NB4 (cell line): ENCODE measurements at places on chromosomes 2 and 18.
A peak's percentile ranks its signal among the peaks of the same experiment; 100 is the strongest.

DNA sequence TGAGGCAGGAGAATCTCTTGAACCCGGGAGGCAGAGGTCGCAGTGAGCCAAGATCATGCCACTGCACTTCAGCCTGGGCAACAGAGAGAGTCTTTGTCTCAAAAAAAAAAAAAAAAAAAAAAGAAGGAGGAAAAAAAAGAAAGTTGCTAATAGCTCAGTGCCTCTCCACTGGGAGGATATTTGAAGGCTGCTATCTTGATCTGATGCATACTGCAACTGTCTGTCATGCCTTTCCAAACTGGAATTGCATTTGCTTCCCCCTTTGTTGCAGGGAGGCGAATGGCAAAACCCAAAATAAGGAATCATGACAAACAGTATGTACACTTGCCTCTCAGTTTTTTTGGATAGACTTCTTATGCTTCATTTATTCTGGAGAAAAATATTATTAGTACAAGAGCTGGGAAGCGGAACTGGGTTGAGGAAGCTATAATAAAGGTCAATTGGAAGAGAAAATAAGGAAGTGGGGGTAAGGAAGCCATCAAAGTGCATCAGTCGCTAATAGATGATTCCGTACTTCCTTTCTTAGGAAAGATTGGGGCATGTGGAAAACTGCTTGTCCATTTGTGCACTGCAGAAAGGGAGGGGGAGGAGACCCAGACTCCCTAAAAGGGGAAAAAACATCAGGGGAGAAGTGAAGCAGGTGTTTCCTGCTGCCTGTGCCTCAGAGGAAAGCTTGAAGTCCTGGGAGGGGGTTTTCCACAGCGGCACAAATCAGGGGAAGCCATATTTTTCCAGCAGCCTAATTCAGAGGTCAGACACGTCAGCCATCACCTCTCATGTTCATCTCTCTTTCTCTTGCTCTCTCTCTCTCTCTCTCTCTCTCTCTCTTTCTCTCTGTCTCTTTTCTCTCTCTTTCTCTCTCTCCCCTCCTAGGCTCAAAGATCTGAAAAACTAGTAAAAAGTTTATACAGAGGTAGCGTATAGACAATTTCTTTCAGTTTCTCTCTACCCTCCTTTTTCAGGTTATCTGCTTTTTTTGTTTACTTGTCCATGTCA lies 301.4 kb upstream of the TNP1 start:
- no peak for DNase-seq

DNA sequence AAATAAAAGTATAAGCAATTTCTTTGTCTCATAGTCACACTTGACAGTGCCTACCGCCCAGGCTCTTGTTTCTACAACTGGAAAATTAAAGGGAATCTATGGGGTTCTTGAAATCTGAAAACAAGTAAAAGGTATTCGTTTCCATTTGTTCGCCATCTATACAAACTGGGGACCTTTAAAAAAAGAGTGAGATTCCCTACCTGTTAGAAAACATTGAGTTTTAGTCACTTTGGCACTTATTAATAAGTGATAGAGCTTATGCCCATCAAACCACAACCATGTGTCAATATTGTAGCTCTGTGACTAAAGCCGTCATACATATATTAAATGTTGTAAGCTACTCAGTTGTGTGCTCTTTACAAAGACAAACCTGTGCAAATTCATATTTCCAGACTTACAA lies 13.2 kb downstream of the FN1 start:
- DNase-seq = no peak

DNA sequence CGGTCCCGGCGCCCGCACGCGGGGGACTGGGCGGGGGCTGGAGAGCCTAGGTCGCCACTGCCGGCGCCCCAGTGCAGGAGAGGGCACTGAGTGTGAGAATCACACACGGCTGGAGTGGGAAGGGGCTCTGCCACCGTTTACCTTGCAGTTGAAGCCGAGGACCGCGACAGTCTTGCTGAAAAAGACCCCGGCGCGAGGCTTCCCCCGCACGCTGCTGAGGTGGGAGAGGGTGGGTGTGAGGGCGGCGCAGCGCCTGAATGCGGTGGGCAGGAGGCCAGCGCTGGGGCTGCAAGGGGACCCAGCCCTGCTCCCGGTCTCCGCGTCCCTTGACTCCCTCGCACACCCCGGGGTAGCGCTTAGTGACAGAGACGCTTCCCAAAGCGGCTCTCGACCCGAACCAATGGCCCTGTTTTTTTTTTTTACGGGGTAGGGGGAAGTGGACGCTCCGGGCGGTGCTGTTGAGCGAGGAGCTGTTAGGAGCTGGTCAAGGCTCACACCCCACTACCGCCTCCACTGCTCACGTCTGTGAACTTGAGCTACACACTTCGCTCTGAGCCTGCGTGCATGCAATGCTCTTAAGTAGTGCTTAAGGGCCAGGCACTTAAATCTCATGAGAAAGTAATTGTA lies 794 bp downstream of the NOTO start:
- no peak for DNase-seq

DNA sequence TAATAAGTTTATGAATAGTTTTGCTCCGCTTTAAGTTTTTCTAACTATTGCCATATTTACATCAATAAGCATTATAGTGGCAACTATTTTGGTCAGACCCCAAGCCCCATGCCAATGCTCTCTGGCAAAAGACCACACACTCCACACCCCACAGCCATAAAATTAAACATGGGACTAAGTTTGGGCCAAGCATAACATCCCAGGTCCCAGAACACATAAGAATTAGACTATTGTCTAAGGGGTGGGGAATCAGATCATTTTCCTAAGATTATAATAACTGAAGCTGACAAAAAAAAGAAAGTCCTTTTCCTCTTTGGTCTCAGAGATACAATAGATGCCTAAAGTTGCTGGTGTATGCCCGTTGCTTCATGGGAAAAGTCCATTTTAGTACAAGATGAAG lies 46.3 kb downstream of the EXOC6B start:
- DNase-seq = no peak

DNA sequence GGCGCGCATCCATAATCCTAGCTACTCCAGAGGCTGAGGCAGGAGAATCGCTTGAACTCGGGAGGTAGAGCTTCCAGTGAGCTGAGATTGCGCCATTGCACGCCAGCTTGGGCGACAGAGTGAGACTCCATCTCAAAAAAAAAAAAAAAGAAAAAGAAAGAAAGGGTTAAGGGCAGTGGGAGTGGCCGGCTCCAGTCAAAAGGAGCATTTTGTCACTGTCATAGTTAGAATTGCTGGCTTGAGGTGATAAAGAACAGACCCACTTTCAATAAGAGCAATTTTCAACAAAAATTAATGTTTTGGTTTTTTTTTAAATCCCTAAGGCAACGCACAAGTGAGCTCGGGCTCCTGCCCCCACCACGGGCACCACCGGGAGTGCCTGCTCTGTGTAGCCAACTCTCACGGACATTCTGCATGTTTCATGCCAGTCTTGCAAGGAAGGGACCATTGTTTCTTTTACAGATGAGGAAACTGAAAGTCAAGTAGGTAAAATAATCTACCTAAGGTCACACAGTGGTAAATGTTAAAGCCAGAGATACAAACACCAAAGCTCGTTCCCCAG lies 8.5 kb downstream of the CIB4 start:
- DNase-seq = no peak

GRCh38 chr18:73975266-73975665 lies 172.4 kb downstream of the FBXO15 start:
- DNase-seq = peak; percentile 35

GRCh38 chr2:8510519-8510918 lies 171.3 kb upstream of the ID2 start:
- no peak for DNase-seq

DNA sequence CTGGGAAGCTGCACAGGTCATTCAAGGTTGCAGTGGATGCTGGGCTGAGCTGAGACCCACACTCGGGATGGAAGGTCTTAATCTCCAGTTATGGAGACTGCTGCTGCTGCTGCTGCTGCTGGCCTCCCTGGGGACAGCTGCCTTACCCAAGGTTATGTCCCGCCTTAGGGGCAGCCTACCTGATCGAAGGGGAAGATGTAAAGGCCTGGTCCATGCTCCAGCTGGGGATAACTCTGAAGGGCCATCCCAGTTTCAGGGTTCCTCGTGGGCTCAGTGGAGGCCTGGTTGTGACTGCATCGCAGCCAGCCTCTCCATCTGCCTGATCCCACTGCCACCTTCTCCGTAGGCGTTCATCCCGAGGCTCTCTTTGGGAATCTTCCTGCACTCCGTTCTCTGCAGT lies 33.0 kb downstream of the RHOB start:
- no peak for DNase-seq

DNA sequence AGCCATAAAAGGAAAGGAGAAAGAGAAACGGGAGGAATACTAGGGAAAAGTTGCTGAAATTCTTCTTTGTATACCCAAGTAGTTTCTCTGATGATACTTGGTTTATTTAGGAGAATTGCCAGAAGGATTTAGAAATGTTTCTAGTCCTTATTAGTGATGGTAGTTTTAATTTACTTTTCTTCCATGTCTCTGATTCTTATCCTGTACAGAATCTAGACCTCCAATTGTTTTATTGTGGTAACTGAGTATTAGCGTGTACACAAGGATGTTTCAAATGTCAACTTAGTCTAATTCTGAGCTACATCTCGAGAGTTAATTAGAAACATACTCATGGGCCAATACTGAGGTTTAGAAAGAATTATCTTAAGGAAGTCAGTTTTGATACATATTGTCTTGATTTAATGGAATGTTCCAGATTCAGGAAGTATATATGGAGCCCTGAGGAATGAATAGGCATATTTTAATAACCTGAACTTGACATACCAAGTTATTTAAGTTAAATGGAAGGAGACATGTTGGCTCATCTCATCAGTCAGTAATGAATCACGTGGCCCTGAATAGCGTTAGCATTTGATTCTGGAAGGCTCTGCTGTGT lies 219.6 kb downstream of the LTBP1 start:
- DNase-seq = no peak

DNA sequence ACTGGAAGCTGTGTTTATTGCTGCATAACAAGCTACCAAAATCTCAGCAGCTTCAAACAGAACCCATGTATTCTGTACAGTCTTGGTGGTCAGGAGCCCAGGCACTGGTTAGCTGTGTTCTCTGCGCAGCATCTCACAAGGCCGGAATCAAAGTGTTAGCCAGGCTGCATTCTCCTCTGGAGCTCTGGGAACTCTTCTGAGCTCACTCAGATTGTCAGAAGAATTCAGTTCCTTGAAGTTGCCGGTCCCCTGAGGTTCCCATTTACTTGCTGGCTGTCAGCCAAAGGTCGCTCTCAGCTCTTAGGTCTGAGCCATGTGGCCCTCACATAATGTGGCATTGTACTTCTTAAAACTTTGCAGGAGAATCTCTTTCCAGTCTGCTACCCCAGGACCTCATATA lies 123.6 kb upstream of the SMIM21 start:
- peak; percentile 3 for DNase-seq

- DNase-seq = peak; percentile 32
These were observed 38.9 kb downstream of the CTAGE1 start for GRCh38 chr18:22378672-22379282.

GRCh38 chr2:199830531-199830930 lies 20.5 kb downstream of the FTCDNL1 start:
- no peak for DNase-seq

DNA sequence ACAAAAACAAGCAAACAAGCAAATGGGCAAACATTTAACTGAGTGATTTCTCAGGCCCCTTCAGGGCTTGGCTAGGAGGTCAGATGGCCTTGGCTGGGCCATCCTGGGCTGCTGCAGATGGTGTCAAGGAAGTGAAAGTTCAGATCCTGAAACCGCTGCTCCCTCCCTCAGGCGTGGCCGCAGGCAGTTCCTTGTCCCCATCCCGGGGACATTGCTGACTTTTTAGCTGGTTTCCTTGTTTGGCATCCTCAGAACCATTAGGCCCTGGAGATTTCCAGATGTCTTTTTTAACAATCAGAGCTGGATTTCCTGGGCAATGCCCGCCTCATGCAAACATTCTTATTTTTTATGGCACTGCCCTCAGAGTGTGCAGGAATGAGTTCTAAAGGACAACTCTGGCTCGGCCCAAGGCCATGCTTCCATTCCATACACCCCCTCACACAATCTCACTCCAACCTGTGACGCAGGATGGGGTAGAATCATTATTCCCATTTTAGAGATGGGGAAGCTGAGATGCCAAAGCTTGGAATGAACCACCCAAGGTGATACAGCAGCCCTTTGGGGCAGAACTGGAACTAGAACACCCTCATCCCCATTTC lies 86.1 kb upstream of the ZCCHC2 start:
- no peak for DNase-seq

DNA sequence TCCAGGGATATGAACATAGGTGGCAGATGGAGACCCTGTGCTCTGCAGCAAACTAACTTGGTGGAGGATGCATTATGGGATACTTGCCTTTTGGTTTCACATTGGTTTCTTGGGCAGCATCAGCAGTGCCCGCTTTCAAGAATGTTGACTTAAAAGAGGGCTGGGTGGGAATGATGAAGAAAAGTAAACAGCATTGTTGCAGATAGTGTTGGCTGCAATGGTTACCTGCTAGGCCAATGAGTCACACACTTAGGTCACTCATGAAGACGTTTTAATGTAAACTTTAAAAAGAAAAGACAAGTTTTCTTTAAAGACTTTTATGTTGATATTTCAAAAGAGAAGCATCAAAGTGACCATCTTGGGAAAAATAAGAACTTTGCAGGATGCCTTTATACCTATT lies 26.1 kb upstream of the FAM237A start:
- no peak for DNase-seq

DNA sequence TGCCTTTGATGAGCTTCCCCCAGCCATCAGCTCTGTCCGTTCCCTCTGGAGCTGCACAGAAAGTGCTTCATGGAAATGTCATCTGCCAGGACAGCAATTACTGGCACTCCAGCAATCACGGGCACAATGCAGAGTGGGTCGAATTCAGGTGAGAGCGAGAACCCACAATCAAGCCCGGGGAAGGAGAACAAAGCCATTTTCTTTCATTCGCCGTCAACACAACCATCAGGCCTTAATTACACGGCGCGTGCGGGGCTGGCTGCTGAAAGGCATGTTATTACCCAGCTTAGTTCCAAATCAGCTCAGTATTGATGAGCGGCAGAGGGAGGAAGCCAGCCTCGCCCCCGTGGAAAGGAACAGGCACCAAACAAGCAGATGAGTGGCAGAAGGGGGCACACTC lies 143.9 kb downstream of the MYT1L start:
- DNase-seq = no peak

DNA sequence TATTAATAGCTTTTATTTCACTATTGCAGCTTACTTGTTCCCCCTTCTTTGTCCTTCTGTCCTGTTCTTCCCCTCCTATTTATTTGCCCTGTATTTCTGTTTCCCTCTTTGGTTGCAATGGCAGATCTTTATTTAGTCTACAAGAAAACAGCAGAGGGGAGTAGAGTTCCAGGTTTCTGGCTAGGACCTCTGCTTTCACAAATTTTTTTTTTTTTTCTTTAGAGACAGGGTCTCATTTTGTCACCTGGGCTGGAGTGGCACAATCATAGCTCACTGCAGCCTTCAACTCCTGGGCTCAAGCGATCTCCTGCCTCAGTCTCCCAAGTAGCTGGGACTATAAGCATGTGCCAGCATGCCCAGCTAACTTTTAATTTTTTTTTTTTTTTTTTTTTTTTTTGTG lies 188.1 kb upstream of the SPRED2 start:
- DNase-seq = no peak

GRCh38 chr2:67258831-67259230 lies 138.3 kb upstream of the ETAA1 start:
- no peak for DNase-seq

GRCh38 chr2:216626168-216626874 lies 6.9 kb upstream of the IGFBP2 start:
- no peak for DNase-seq
